ENCODE measurements at places on chromosomes 16 and 17.

- no peak for DNase-seq
Observed at GRCh38 chr16:25013751-25014499, 1.2 kb downstream of the ARHGAP17 start.

DNA sequence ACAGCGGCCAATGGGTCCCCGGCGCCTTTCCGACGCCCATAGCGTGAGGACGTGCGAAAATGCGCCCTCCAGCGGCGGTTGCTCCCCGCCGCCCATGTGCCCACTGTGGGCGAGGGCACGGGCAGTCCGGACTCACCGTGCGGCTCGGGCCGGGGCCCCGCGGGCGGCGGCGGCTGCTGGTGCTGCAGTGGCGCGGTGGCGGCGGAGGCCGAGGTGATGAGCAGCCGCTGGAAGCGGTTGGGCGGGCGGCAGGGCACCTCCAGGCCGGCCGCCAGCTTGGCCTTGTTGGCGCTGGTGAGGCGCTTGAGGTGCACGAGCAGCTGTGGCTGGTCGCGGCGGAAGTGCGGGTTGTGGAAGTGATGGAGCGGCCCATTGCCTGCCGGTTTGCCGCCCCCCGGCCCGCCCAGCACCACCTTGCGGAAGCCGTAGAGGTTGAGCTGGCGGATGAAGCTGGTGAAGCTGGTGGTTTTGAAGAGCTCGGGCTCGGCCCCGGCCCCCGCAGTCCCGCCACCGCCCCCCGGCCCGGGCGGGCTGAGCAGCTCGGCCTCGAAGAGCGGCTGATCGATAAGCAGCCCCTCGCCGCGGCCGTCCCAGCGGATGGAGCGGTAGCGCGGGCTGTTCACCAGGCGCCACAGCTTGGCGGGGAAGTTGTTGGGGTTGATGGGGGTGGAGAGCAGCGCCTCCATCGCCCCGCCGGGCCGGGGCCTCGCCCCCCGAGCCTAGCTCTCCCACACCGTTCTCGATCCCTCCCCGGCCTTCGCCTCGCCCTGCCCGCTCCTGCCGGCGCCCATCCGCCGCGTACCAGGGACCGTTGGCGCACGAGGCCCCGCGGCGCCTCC is at the start of gene HSF5:
HSF5 (minus strand) TSS at position 820 of the 839 bp plus-strand sequence; CDS start at position 686, 134 bp downstream.
- no peak for DNase-seq

GRCh38 chr17:9225305-9226101 is 204.2 kb downstream of the NTN1 start:
- DNase-seq, result no peak

- peak; percentile 72 for DNase-seq
Observed at GRCh38 chr16:85485379-85485778, 127.7 kb upstream of the GSE1 start.

All from cerebellum (tissue), 4 donors.